ENCODE measurements at places on chromosomes 7 and 10. TPM values are rescaled to one million over a fixed set of nuclear protein-coding genes. Genes with fewer than 3 reads are reported as not detected.

DNA sequence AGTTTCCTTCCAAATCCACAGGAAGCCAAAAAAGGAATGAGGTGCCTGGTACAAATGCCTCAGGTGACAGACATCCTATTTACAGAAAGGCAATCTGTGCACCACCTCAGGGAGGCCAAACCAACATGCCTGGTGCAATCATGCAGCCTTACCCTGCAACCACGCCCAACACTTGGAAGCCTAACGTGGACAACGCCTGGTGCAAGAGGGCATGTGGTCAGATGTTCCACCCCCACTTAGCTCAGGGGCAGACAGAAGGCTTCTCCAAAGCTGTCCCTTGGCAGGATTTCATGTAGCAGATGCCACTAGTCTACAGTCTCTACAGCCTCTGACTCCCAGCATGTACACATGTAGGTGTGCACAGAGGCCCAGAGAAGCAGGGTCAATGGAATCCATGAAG lies 89.5 kb downstream of the KCNMA1 start:
- H3K27ac ChIP-seq, result no peak overlapping the region
- 0 out of 2 replicates have a peak, but pooled peaks cover 8% of the 10 kb centered on the region for H3K4me1 ChIP-seq
- H3K4me3 ChIP-seq, result no peak overlapping the region

The CUBN gene
- total RNA-seq, result 0.07 TPM

GRCh38 chr10:43286076-43286805 lies 19.4 kb upstream of the RASGEF1A start:
- no peak overlapping the region for H3K27ac ChIP-seq
- H3K4me3 ChIP-seq, result no peak overlapping the region
- H3K36me3 ChIP-seq, result no peaks in the 10 kb centered on the region
- DNase-seq, result no peak

The ANKIB1 gene
- total RNA-seq, result 116 TPM

The TSPAN13 gene
- total RNA-seq, result 26.5 TPM

DNA sequence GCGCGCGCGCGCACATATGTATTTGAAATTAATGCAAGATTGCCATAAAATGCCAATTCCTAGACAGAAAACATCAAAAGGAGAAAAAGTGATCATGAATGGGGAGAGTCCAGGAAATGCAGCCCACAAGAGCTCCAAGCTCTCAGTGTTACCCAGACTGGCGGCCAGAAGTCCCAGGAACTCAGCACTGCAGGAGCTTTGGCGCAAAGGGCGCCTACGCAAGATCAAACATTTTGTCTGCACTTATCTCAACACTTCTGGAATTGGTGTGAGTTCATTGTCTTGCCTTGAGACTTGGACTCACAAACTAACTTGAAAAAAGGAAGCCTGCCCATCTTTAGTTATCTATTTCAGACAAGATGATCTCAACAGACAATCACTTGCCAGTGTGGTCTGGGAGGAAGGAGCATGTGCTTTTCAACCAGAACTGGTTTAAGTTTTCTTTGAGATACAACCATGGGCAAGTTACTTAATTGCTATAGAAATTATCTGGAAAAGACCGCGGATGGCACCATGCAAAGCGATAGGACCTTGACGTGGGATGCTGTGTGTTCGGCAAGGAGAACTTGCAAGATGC lies 77.2 kb downstream of the KIAA1549 start:
- no peak for DNase-seq
- no peak overlapping the region for H3K4me3 ChIP-seq
- H3K36me3 ChIP-seq, result 0 out of 2 replicates have a peak, but pooled peaks cover 15% of the 10 kb centered on the region
- H3K27me3 ChIP-seq, result no peaks in the 10 kb centered on the region

DNA sequence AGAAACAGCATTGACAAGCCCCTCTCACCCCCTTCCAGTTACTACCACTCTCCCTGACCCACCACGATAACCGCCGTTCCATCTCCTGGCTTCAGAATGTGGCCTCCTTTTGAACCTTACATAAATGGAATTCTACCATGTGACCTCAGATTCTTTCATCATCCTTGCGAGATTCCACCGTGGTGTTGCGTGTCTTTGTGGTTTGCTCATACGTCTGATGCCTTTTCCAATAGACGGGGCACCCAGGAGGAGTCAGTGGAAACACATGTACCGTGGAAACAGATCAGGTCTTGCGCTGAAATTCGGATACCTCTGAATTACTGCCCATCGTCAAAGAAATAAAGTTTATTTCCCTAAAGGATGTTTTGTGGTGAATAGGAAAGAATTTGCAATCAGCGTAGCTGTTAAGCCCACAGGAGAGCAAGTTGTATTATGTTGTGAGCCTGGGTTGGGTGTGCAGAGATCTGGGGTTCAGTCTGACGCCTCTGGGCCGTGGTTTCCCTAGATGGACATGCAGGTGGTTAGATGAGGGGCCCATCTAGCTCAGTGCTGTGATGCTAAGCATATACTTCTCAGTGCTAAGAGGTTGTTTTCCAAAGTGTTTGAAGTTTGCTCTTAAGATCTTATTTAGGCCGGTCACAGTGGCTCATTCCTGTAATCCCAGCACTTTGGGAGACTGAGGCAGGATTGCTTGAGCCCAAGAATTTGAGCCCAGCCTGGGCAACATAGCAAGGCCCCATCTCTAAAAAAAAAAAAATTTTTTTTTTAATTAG lies 29.1 kb downstream of the GTF2IRD1 start:
- no peak overlapping the region for H3K4me3 ChIP-seq
- no peaks in the 10 kb centered on the region for H3K36me3 ChIP-seq
- peaks cover 68% of the 10 kb centered on the region for H3K4me1 ChIP-seq

- H3K27ac ChIP-seq, result no peak overlapping the region
- H3K4me3 ChIP-seq, result no peak overlapping the region
- H3K4me1 ChIP-seq, result no peaks in the 10 kb centered on the region
- no peaks in the 10 kb centered on the region for H3K36me3 ChIP-seq
- no peaks in the 10 kb centered on the region for H3K27me3 ChIP-seq
These were observed 28.0 kb upstream of the GNAI1 start for GRCh38 chr7:80106498-80107113.

The DLX6 gene
- not detected for total RNA-seq

- peaks cover 4% of the 10 kb centered on the region for H3K4me1 ChIP-seq
- H3K27ac ChIP-seq, result no peak overlapping the region
- H3K36me3 ChIP-seq, result no peaks in the 10 kb centered on the region
- no peak for DNase-seq
- H3K4me3 ChIP-seq, result no peak overlapping the region
These were observed 4.8 kb upstream of the MTG1 start for GRCh38 chr10:133388973-133389818.

GRCh38 chr10:26806557-26806956 lies 54.2 kb downstream of the ABI1 start:
- H3K4me3 ChIP-seq, result no peak overlapping the region
- DNase-seq, result no peak
- H3K36me3 ChIP-seq, result no peaks in the 10 kb centered on the region
- no peak overlapping the region for H3K27ac ChIP-seq
- no peaks in the 10 kb centered on the region for H3K4me1 ChIP-seq

GRCh38 chr7:135512135-135512887 lies 2.4 kb upstream of the CNOT4 start:
- H3K27ac ChIP-seq, result peak overlapping the region; percentile 54
- no peaks in the 10 kb centered on the region for H3K27me3 ChIP-seq
- H3K4me1 ChIP-seq, result peaks cover 22% of the 10 kb centered on the region
- H3K4me3 ChIP-seq, result no peak overlapping the region
- peak; percentile 33 for DNase-seq
- H3K36me3 ChIP-seq, result no peaks in the 10 kb centered on the region

The TACR2 gene
- not detected for total RNA-seq

The CFAP58 gene
- 0.31 TPM for total RNA-seq

DNA sequence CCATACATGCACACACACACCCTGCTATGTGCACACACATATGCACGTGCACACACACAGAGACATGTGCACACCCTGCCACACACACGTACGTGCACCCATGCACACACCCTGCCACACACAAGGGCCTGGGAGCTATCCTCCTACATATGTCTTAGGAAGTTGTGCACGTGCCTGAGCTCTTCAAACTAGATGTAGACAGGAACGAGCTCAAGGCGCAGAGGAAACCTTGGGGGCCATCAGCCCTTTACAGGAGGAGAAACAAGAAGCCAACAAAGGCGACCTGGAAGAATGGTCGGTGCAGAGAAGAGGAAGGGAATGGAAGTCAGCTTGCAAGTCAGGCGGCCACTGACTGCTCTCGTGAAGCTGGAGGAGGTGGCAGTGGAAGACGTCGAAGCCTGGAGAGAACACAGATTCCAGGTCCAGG lies 58.7 kb downstream of the AOC1 start:
- no peak for DNase-seq
- H3K36me3 ChIP-seq, result no peaks in the 10 kb centered on the region
- H3K27ac ChIP-seq, result no peak overlapping the region
- H3K27me3 ChIP-seq, result peaks cover 76% of the 10 kb centered on the region

GRCh38 chr7:151597541-151598444 lies 78.1 kb upstream of the RHEB start:
- H3K27ac ChIP-seq, result peak overlapping the region; percentile 76
- peak; percentile 68 for DNase-seq
- peaks cover 81% of the 10 kb centered on the region for H3K4me1 ChIP-seq
- H3K27me3 ChIP-seq, result no peaks in the 10 kb centered on the region

DNA sequence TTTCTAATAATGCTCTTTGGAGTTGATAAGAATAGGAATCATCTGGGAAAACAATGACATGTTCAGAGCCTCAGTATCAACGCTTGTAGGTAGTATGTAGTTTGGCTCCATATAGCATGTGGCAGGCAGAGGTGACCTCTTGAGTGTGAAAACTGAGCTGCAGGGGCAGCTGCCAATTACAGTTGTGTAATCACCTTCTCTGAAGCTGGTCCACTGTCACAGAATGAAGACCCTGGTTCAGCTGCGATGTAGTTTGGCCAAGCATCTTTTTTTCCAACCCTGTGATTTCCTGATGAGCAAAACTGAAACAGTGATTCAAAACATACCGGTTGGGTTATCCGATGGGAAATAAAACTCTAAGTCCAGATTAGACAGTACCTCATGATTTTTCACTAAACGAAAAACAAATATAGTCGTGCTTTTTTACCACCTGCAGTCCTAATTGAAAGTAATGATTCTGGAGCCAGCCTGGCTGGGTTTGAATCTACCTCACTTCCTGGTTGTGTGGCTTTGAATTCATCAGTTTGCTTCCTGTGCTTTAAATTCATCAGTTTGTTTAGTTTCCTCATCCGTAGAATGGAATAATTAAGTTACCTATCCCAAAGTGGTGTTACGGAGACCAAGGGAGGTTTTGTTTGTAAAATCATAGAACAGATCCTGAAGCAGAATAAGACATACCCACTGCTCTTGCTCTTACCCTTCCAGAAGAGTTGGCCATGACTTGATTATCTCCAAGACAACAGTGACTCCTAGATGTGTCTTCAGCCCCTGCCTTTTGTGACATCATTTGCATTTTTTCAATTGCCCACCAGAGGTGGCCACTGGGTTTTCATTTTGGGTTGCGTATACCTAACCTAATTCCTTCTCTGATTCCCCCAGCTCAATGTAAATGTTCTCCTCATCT lies 87.4 kb downstream of the CELF2 start:
- H3K27me3 ChIP-seq, result 0 out of 2 replicates have a peak, but pooled peaks cover 4% of the 10 kb centered on the region
- H3K4me3 ChIP-seq, result no peak overlapping the region
- H3K36me3 ChIP-seq, result no peaks in the 10 kb centered on the region
- H3K4me1 ChIP-seq, result no peaks in the 10 kb centered on the region
- DNase-seq, result no peak

- H3K4me3 ChIP-seq, result no peak overlapping the region
- no peak overlapping the region for H3K27ac ChIP-seq
- no peaks in the 10 kb centered on the region for H3K36me3 ChIP-seq
- H3K4me1 ChIP-seq, result peaks cover 14% of the 10 kb centered on the region
- H3K27me3 ChIP-seq, result no peaks in the 10 kb centered on the region
These were observed 38.9 kb upstream of the XPNPEP1 start for GRCh38 chr10:109962247-109962646.

DNA sequence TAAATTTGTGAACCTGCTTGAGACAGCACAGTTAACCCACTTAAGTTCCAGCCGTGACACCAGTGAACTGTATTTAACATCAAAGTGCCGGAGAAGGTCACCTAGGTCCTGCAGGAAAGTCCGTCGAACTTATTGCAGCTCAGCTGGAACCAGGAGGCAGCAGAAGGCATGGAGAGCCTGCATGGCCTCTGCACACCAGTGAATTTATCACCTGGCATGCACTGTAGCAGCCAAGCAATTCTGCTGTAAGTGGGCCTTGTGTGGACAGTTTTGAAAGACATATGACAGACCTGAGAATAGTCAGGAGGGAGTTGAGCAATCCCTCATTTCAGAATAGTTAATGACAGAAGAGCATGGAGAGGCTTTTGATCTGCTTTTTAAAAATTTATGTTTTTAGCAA lies 108.8 kb downstream of the PLXDC2 start:
- H3K36me3 ChIP-seq, result no peaks in the 10 kb centered on the region
- no peaks in the 10 kb centered on the region for H3K27me3 ChIP-seq
- H3K4me1 ChIP-seq, result no peaks in the 10 kb centered on the region

GRCh38 chr10:11578802-11579255 lies 32.6 kb downstream of the USP6NL start:
- H3K36me3 ChIP-seq, result no peaks in the 10 kb centered on the region
- no peaks in the 10 kb centered on the region for H3K27me3 ChIP-seq
- H3K27ac ChIP-seq, result no peak overlapping the region

The SMNDC1 gene
- 26.9 TPM for total RNA-seq

DNA sequence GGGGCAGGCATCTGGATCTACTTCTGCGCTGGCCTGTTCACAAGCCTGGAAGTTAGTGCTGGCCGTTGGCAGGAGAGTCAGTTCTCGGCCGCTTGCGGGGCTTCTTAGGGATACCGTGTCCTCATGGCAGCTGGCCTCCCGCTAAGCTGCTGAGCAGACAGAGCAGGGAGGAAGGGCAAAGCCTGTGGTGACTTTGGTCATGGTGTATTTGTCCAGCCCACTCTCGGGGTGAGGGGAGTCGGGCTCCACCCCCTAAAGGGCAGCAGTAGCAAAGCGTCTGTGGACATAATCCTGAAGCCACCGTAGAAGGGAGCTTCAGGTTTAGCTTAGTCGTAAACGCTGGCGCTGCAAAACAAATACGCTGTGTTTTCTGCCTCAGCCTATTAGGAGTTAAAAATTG lies 12.2 kb downstream of the UBE3C start:
- no peak for DNase-seq
- H3K36me3 ChIP-seq, result 0 out of 2 replicates have a peak, but pooled peaks cover 11% of the 10 kb centered on the region
- H3K4me3 ChIP-seq, result no peak overlapping the region
- H3K27me3 ChIP-seq, result no peaks in the 10 kb centered on the region

GRCh38 chr7:20865684-20866083 lies 79.0 kb upstream of the SP8 start:
- no peak overlapping the region for H3K27ac ChIP-seq
- H3K4me3 ChIP-seq, result no peak overlapping the region

The OPALIN gene
- total RNA-seq, result not detected

The RAMP3 gene
- not detected for total RNA-seq

The NAT16 gene
- total RNA-seq, result not detected

The CLDN4 gene
- 602 TPM for total RNA-seq

DNA sequence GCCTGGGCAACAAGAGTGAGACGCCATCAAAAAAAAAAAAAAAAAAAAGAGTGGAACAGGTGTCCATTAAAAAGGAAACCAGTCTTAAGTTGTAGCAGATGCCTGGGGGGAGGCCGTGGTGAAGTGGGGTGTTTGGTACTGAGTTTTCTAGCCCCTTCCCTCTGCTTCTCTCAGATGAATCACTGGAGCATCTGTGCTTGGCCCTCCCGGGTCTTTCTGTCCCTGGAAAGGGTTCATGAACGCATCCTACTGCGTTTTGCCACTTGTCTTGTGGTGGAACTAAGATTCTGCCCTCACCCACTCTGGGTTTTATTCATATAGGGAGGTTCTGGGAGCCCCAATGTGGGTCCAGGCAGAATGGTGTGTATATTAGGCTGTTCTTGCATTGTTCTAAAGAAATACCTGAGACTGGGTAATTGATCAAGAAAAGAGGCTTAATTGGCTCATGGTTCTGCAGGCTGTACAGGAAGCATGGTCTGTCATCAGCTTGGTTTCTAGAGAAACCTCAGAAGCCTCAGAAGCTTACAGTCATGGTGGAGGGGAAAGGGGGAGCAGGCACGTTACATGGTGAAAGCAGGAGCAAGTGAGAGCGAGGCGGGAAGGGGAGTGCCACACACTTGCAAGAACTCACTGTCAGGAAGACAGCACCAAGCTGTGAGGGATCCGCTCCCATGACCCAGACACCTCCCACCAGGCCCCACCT lies 63.5 kb downstream of the CAMK1D start:
- DNase-seq, result no peak
- no peak overlapping the region for H3K27ac ChIP-seq
- H3K4me1 ChIP-seq, result no peaks in the 10 kb centered on the region
